ENCODE measurements at places on chromosomes 13 and 19.

- DNase-seq = no peak
Observed at GRCh38 chr13:106492588-106493475, 42.6 kb downstream of the EFNB2 start.

DNA sequence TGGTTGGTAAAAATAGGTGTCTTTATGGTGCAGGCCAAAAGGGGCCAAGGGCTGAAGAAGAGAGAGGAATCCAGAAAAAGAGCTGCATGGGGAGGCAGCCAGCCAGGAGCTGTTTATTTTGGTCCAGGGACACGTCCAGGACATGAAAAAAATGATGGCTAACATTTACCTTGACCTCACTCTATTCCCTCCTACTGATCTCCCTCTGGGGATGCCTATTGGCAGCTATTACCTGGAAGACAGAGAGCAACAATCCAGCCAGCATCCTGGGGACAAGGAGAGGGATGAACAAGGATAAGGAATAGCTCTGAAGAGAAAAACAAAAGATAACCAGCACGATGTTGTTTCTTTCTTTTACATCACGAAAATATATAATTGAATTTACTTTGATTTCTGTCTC, 1599.6 kb downstream of the SLITRK5 start:
- no peak for DNase-seq

DNA sequence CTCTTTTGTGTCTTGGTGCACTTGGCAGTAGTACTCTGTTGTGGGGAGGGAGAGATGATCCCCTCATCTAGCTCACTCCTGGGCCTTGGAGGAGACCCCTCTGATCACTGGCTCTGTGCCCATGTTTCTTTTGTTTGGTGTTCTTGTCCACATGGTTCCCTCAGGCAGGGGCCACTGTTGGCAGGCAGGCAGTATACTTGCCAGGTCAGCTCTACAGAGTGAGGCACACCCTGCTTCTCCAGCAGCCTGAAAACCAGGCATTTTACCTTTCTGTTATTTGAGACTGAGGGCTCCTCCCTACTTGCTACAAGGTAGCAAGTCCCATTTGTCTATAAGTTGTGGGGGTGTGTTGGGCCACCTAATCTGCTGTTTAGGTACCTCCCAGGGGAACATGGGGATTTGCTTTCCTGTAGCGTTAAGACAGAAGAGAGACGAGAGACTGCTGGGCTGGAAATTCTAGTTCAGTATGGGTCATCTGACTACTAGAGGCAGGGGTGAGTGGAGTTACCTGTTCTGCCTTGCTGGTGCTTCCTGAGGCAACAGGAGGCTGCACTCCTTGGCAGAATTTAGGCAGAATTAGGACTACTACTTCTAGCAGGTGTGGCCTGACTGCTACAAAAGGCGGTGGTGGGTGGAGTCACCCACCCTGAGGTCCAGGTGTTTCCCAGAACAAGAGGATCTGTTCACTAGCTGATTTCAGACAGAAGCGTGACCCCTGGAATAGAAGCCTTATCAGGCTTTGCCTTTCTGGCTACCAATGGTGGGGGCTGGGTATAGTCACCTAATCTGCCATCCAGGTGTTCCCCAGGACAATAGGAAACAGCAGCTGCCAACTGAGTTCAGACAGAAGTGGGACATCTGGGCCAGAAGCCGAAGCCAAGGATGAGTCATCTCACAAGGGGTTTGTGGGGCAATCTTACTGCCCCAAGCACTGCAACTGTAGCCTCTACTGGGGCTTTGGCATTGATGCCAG, 843.0 kb upstream of the ATXN8OS start:
- DNase-seq = no peak

GRCh38 chr13:23754506-23754905, 134.7 kb downstream of the MIPEP start:
- no peak for DNase-seq

DNA sequence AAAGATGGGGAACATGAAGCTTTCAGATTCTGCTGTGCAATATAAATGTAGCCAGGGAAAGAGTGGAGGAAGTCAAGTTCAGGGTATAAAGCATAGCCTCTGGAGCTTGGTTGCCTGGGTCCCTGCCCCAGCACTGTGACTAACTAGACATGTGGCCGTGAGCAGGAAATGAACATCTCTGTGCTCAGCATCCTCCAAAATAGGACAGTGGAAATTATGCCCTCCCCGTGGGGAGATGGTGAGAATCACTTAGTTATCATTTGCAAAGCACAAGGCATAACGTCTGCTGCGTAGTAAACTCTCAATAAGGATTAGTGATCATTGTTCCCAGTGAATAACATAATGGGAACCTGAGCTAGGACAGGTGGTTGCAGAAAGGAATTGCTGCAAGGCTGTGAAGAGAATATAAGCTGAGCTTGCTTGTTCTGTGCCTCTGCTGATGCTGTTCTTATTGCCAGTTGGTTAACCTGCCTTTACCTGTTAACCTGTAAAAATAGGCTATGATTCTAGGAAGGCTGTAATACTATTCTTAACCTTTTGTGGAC, 441.0 kb downstream of the COG6 start:
- no peak for DNase-seq

- DNase-seq = no peak
Observed at GRCh38 chr19:32324631-32325285, 20.7 kb upstream of the ZNF507 start.

DNA sequence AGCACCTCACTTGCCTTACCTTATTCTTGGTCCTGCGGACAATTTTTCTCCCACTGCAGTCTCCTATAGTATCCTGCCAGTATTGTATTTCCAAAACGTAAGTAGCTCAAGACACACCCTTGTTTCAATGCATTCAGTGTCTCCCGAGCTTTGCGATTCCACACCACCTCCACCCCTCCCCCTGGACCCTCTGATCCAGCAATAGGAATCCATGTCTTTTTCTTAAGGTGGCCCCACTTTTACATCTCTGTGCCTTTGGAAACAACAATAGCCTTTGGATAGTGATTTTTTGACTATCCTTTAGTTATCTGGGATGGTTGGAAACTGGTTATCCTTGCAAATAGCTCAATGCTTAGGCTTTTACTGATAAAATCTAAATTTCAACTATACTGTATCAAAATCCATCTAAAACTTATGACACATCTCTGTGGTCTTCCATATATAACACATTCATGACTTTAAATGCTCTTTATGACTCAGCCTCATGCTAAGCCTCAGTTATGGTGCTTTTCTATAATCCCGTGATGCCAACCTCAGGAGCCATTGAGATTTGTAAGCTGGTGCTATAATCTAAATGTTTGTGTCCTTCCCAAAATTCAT, 27.1 kb downstream of the FAM216B start:
- DNase-seq = no peak

DNA sequence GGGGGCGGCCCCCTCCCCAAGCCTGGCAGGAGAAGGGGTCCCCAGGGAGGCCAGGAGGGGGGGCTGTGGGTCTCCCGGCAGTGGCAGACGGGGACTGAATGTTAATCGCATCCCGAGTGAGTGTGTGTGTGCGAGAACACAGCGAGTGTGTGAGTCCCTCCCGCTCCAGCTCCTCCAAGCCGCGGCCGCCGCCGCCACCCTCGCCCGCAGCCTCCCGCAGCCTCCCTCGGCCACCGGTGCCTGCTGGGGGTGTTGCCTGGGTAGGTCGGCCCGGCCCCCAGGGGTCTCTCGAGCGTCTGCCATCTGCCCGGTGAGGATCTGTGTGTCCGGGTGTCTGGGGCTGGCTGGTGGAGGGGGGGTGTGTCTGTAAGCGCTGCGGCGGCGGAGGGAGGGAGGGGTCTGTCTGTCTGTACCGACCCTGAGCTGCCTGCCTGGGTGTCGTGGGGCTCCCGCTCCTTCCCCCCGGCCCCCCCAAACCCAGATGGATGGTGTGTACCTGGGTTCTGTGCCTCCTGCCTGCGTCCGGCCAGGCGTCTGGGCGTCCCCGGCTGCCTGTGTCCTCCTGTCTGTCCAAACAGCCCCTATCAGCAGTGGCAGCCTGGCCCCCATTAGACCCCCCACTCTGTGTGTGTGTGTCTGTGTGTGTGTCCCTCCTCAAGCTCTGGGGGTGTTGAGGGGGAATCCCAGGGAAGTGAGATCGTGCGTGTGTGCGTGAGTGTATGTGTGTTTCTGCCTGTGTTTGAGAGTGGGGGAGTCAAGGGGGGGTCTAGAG, at the start of gene GRIN2D:
Gene GRIN2D, plus strand, starts transcription at position 110 of the 772 bp plus-strand sequence. CDS start 4,725 bp downstream, outside the sequence.
- DNase-seq = peak; percentile 22

- DNase-seq = no peak
Observed at GRCh38 chr19:58498316-58499020, 13.3 kb downstream of the SLC27A5 start.

- no peak for DNase-seq
Observed at GRCh38 chr13:35851356-35851755, 279.8 kb downstream of the DCLK1 start.

GRCh38 chr13:45205124-45205523, 4.3 kb upstream of the KCTD4 start:
- no peak for DNase-seq

DNA sequence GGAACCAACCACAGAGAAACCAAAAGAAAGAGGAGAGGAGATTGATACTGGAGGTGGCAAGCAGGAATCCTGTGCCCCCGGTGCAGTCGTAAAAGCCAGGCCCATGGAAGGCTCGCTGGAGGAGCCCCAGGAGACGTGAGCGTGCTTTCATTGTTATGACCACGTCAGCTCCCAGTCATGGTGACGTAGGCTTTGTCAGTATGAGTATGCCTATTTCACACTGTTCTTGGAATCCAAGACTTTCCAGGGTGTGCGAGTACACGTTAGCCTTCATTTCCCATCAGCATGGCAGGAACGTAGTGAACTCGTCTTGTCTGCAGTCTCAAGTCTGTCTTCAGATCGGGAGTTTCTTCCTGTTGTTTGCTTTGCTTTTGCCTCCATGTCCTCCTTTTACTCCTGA, 15.4 kb upstream of the CHAMP1 start:
- no peak for DNase-seq

GRCh38 chr13:48110132-48110868, 15.4 kb upstream of the MED4 start:
- no peak for DNase-seq

- DNase-seq = no peak
Observed at GRCh38 chr13:72383646-72384045, 343.8 kb downstream of the MZT1 start.

- no peak for DNase-seq
Observed at GRCh38 chr13:33244907-33245287, 40.7 kb downstream of the STARD13 start.

GRCh38 chr13:57631596-57632275, at the start of gene PCDH17:
Gene PCDH17, plus strand, starts transcription at chr13:57631744. Its CDS starts 803 bp downstream, at chr13:57632547.
- DNase-seq = peak; percentile 12

DNA sequence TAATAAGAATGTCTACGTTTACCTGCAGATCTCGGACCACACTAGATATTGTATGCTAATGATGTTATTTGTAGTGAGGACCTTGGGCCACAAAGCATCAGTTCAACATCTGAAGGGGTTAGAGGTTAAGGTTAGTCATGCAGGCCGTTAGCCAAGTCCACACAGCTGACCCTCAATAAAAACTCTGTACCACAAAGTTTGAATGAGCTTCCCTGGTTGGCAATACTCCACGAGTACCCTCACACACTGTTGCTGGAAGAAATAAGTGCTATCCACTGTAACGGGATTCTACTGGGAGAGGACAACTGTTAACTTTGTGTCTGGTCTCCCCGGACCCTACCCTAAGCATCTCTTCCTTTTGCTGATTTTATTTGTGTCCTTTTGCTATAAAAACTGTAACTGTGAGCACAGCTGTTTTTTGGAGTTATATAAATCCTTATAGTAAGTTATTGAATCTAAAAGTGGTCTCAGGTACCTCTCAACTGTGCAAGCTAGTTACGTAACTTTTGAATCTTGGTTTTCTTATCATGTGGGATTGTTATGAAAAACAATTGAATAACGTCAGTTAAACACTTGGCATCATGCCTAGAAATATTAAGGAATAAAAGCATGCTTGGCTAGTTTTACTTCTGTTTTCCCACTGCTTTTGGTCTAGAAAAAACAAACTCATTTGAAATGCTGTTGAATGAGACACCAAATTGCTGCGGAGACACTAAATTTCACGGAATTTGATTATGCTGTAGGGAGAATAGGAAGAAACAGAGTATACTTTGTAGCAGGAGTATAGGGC, 181.5 kb downstream of the DNAJC3 start:
- no peak for DNase-seq

DNA sequence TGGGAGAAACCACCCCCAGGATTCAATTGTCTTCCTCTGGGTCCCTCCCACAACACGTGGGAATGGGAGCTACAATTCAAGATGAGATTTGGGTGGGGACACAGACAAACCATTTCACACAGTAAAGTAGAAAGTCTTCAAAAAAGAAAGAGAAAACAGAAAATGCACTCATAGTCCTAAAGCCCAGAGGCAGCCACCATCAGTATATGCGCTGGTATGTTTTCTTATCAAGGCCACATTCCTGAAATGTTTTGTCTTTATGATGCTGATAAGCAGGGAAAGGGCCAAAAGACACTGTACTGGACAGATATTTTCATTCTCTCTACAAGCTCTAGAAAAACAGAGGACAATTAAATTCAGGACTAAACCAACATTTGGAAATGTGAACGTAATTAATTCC, 375.8 kb upstream of the TSHZ3 start:
- DNase-seq = no peak

- no peak for DNase-seq
Observed at GRCh38 chr13:77184455-77184854, 142.4 kb downstream of the MYCBP2 start.

GRCh38 chr19:575527-576506, 3.4 kb downstream of the BSG start:
- DNase-seq = no peak

GRCh38 chr13:20403826-20404225, 121.8 kb downstream of the CRYL1 start:
- no peak for DNase-seq

GRCh38 chr13:104592127-104592526, 1525.9 kb upstream of the SLC10A2 start:
- DNase-seq = no peak

- peak; percentile 33 for DNase-seq
Observed at GRCh38 chr19:8413629-8413995, 507 bp downstream of the MARCHF2 start.

DNA sequence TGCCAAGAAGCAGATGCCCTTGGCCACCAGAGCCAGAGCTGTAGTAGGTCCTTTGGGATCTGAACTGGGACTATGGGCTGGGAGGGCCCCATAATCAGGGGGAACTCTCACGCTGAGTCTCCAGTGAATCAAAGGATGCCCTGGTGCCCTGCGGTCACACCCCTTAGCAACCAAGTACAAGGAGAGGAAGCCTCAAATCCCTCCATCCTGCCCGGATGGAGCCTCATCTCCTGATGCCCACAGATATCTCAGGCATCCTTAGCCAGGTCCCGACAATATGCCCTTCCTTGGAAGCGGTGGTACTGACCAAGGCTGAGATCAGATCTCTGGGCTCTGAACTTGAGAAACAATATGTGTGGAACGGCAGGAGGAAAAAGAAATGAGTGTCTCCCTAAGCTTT, 1.7 kb downstream of the PLEKHA4 start:
- DNase-seq = no peak

GRCh38 chr19:46155237-46155636, 7.2 kb downstream of the IGFL2 start:
- DNase-seq = no peak
